ENCODE measurements at places on chromosomes 1 and 21. TPM values are rescaled to one million over a fixed set of nuclear protein-coding genes. Genes with fewer than 3 reads are reported as not detected.

HPDL gene
- 3.8 TPM for total RNA-seq

MR1 gene
- 5.5 TPM for total RNA-seq

AGTRAP gene
- total RNA-seq = 78.9 TPM

FCAMR gene
- total RNA-seq = not detected

GUCA2A gene
- total RNA-seq = not detected

SWT1 gene
- 1.3 TPM for total RNA-seq

SPATA46 gene
- not detected for total RNA-seq

OR2T11 gene
- not detected for total RNA-seq

BSND gene
- total RNA-seq = not detected

ZMYND12 gene
- total RNA-seq = 0.63 TPM

DDR2 gene
- total RNA-seq = 0.32 TPM

TEX38 gene
- not detected for total RNA-seq

GPR3 gene
- total RNA-seq = 1.6 TPM

ACTL8 gene
- 1.7 TPM for total RNA-seq

MTF2 gene
- 9.8 TPM for total RNA-seq

AMPD1 gene
- total RNA-seq = not detected

URB2 gene
- 14.4 TPM for total RNA-seq

RPTN gene
- total RNA-seq = 0.02 TPM

PTP4A2 gene
- 148 TPM for total RNA-seq

MSH4 gene
- 0.02 TPM for total RNA-seq

CACHD1 gene
- 1.3 TPM for total RNA-seq

SLC9C2 gene
- not detected for total RNA-seq

AKIRIN1 gene
- 45.0 TPM for total RNA-seq

CFAP141 gene
- total RNA-seq = not detected

PGLYRP3 gene
- not detected for total RNA-seq

TSSK3 gene
- 0.29 TPM for total RNA-seq

All from A549 treated with AZD2906 at 1 μM for 4 hours (cell line).